ENCODE measurements at places on chromosomes 2 and 18.
A peak's percentile ranks its signal among the peaks of the same experiment; 100 is the strongest.

DNA sequence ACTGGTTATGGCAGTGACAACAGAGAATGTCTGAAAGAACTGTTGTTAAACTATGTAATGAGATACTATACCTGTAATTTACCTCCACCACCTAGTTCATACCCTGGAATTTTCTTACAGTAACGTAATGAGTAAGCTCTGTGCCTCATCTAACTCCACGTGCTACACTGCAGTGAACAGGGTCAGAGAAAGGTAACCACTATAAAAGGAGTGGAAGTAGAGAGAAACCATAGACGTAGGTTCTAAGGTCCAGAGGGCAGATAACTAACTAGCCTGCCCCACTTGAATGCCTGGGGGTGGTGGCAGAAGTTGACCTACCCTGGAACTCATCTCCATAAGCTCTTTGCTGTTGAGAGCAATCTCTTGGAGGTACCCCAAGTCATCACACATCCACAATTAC is 32.0 kb upstream of the B4GALT6 start:
- DNase-seq: no peak

GRCh38 chr2:158509928-158510797 is 53.4 kb downstream of the PKP4 start:
- no peak for DNase-seq

- DNase-seq: no peak
These were observed 89.2 kb upstream of the GLS start for GRCh38 chr2:190791347-190791975.

GRCh38 chr2:179764710-179765109 is 96.7 kb downstream of the ZNF385B start:
- DNase-seq: no peak

DNA sequence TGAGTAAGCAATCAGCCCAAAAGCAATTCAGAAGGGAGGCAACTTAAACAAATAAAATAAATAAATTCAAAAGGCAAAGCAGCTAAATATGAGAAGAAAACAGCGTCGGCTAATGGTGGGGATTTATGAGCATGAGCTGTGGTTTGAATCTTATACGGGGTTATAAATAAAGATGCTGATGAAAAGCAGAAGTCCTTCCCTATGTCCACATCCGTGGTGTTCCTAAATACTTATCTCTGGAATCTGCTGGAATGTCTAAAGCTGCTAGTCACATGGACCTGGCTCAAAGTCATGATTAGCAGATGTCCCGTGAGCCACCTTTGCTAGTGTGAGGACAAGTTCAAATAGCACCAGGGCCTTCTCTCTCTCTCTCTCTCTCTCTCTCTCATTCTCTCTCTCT is 33.8 kb downstream of the SMIM21 start:
- DNase-seq: no peak

- no peak for DNase-seq
These were observed 260.3 kb downstream of the SATB2 start for GRCh38 chr2:199197448-199197847.

DNA sequence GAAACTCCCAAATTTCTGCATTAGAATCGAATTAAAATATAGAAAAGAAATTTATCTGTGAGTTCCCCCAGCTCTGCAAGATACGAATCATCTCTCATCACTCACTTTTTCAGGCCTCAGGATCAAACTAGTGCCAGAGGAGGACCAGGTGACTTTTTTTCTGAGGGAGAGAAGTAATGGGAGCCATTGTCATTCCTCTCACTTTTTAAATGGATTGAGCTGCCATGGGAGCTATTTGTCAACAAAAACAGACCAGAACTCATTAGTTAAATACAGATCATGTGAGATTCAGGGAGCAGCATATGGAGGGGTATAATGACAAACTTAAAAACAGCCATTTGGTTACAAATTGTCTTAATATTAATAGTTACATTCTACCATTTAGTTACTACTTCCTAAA is 594.4 kb downstream of the DPP10 start:
- DNase-seq: no peak

DNA sequence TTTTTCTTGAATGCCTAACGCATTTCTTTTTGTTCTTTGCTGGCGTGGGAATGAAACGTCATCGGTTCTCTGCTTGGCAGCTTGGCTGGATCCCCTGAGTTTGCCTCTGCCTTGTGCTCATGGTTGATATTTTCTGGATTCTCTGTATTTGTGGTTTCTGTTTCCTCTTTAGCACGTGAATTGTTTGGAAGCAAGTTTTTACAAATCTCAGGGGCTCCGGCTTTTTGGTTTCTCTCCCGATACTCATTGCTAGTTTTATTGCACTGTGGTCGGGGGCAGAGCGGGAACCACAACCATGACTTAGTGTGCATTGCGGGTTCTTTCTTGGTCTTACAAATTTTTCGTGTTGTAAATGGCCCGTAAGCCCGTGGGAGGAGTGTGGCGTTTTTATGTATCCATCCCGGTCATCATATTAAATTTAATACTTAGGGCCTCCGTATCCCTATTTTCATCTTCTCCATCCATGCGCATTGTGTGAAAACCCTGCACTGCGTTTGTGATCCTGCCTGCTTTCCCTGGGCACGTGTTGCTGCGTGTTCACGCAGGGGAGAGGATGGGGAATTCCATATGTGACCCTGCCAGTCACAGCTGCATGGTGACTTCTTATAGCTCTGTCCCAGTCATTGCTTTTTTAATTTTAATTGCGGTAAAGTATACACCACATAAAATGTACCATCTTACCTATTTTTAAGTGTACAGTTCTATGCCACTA is 9.4 kb downstream of the RAMP1 start:
- DNase-seq: no peak

DNA sequence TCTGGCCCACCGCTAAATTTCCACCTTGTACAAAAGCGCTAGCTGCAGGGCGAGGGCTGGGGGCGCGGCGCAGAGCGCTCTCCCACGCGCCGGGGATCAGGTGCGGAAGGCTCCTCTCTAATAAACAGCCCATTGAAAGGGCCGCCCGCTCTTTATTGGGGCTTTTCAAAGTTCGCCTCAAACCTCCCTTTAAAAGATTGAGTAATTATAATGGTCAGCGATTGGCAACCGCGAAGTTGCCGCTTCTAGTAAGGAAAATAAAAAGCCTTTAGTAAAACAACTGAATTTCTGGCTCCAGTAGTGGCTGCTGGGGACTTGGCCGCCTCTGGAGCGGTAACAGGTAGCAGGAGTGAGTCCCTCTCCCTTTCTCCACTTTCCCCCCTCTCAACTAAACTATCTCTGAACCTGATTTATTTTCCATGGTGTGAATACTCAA is 755 bp downstream of the NEUROD1 start:
- DNase-seq: no peak

DNA sequence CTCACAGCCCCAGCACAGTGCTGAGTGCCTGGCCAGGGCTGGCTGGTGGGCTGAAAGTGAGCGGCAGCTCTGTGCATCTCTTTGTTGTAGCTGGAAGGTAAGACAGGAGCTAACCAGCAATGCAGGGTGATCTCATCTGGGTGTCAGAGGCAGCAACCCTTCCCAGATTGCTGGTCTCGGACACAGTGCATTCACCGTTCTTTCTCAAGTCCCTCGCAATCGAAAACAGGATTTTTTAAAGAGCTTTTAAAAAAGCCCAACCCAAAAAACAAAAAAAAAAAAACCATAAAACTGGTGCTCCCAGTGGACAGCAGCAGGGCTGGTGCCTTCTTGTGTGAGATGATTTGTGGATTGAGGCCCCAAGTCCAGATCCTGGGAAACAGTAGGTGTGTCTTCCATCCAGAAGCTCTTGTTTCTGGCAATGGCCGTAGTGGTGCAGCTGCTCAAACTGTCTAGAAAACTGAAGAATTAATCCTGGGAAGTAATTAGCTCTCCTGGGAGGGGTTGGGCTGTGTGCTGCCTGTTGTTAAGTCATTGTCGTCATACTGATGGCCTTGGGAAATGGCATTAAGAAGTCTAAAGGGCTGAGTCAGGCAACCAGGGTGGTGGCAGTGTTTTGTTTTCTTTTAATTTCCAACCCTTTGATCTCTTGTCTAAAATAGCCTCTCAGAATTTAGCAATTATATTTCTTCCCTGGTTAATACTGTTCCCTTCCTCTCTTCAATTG is 156.7 kb downstream of the KLHL29 start:
- no peak for DNase-seq

DNA sequence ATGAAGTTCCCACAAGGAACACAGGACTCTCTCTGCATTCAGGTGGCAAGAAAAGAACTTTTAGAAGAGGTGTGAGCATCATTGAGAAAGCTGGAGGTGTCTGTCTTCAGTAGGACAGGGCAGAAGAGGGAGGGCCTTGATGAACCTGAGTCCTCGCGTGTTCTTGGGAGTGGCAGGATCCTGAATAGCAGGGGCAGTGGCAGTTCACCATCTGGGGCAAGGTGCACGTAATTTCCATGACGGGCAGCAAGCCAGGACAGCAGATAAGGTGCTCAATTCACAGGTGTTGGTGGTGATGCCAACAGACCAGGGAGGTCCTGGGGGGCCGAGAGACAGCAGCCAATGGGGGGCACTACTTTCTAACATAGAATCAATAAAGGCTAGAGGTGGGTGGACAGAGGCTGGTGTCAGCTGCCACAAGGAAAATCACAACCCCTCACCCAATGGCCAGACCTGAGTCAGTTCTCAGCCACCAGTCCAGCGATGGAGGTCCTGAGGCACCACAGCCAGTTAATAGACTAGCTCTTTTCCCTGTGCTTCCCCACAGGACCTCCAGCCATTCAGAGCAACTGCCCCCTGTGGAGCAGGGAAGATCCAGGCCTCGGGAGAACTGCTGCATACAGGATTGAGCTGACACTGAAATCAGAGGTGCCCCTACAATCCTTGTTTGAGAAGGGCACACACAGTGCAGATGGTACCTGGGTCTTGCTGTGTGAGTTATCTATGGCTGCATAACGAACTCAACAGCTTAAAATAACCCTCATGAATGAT is 10.9 kb upstream of the HDAC4 start:
- DNase-seq: no peak

- DNase-seq: no peak
These were observed 1064.6 kb upstream of the CHAC2 start for GRCh38 chr2:52703004-52703403.

GRCh38 chr2:47321006-47321405 is 82.0 kb upstream of the MSH2 start:
- DNase-seq: no peak

DNA sequence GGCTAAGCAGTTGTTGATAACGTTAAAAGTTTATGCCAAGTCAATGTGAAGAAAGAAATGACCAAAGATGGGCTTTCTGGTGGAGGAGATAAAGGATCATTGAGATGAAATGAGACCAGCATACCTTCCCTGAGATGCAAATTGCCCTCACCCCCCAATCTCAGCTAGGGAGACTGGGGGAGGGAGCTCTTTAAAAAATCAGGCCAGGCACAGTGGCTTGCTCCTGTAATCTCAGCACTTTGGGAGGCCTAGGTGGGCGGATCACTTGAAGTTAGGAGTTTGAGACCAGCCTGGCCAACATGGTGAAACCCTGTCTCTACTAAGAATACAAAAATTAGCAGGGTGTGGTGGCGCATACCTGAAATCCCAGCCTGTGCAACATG is 30.9 kb upstream of the KCMF1 start:
- DNase-seq: no peak

- DNase-seq: no peak
These were observed 888.6 kb upstream of the NRXN1 start for GRCh38 chr2:51920509-51920908.

GRCh38 chr2:52934323-52934898 is 833.2 kb upstream of the CHAC2 start:
- DNase-seq: no peak

DNA sequence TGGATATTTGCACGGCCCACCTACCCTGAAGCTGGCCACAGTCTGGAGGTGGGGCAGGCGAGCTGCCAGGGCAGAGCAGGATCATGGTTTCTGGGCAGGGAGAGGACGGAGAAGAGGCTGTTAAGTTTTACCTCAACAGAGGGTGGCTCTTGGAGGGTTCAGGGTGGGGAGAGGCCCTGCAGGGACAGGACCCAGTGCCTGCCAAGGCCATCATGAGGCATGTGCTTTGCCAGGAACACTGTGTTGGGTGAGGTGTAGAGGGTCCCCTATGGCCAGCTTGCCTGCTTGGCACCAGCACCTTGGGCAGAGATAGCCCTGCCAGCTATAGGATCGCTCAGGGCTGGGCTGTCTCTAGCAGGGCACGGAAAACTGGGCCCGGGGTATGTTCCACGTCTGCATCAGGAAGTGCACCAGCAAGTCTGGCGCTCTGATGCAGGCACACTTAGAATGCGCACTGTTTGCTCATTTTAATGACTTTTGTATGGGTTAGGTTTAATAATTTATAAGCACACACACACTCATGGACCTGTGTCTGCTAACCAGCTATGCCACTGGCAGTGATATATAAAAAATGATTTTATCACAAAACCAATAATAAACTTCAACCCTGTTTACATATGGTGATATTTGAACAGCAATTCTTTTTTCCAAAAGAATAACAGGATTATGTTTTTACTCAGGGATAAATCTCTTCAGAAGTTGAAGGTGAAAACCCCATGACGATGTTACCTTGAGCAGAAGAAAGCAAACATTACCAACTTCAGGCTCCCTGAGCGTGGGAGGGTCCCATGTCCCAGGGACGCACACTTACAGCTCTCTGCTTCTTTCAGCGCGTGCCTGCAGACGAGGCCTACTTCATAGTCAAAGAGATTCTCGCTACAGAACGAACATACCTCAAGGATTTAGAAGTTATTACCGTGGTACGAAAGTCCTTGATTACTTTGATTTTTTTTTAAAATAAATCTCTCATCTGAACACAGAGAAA is 46.4 kb downstream of the STK25 start:
- peak; percentile 42 for DNase-seq

- DNase-seq: no peak
These were observed 70.3 kb downstream of the KCNF1 start for GRCh38 chr2:10981941-10982431.

- DNase-seq: no peak
These were observed 260.6 kb upstream of the CCDC68 start for GRCh38 chr18:55219823-55220222.

DNA sequence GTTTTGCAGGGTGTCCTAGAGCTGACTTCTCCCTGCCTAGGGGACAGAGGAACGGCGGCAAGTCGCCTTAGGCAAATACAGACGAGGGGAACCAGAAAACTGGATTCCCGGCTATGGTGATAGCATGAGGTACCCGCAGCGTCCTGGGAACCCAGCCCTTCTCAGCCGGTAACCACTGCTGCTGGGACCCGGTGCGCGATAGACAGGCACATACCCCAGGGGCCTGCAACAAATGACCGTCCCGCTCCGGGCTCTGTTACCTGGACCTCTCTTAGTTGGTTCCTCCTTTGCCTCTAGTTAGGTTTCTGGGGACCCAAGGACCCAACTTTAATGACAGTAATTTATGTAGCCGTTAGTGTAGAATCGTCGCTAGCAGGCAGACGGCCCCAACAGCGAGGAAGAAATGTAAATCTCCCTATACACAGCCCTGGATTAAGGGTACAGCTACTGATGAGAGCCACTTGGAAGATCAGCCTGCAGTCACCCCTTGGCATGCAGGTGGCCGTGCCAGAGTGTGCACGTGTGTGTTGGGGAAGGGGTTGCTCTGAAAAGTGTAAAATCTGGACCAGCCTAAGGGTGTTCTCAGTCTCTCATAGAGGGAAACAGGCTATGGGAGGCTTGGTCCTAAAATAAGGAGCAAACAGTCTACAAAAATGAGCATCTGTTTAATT is 819 bp upstream of the SERPINE2 start:
- DNase-seq: no peak

DNA sequence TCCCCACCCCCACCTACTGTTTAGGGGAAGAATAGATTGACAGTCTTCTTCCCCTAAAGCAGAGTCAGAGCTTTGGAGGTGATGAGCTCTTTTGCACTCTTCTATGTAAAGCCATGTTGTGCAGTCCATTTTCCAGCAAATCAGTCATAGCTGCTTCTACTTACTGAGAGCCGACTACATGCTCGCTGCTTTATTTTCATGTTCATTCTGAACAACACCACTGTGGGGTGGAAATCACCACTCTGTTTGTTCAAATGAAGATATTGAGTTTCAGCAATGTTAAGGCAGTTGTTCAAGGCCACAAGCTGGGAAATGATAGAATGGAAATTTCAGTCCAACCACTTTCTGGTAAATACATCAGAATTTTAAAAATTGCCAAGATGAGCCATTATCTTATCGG is 88.3 kb downstream of the INSIG2 start:
- no peak for DNase-seq
